ENCODE measurements at places on chromosomes 7 and 10.

- no peak for DNase-seq
Observed at GRCh38 chr7:159137906-159138305, 6.8 kb downstream of the VIPR2 start.

DNA sequence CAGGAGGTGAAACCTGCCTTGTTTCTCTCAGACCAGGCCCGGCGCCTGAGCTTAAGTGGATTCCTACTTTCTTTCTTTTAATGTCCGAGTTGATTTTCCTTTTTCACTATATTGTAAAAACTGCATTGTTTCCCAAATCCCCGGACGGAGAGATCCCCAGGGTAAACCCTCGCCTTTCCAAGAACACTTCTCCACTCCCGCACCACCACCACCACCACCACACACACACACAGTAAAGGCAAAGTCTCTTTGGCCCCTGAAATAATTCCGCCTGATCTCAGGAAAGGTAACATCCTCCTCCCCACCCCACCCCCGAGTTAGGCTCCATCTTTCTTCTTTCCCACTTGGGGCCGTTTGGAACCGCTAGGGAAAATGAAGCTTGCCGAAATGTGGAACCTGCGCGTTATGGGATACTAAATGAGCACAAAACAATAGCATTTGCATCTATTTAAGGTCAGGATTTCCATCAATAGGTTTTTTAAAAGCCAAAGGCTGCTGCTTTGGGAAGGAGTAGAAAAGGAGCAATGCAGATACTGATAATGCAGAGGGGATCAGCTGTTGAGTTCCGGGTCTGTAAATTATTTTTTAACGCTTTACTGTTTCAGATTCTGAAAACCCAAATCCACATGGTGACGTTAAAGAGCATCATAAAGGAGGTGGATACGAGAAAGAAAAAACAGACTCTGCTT lies 2.5 kb downstream of the HPSE2 start:
- DNase-seq = no peak

GRCh38 chr10:132610071-132610701 lies 72.6 kb downstream of the INPP5A start:
- no peak for DNase-seq

DNA sequence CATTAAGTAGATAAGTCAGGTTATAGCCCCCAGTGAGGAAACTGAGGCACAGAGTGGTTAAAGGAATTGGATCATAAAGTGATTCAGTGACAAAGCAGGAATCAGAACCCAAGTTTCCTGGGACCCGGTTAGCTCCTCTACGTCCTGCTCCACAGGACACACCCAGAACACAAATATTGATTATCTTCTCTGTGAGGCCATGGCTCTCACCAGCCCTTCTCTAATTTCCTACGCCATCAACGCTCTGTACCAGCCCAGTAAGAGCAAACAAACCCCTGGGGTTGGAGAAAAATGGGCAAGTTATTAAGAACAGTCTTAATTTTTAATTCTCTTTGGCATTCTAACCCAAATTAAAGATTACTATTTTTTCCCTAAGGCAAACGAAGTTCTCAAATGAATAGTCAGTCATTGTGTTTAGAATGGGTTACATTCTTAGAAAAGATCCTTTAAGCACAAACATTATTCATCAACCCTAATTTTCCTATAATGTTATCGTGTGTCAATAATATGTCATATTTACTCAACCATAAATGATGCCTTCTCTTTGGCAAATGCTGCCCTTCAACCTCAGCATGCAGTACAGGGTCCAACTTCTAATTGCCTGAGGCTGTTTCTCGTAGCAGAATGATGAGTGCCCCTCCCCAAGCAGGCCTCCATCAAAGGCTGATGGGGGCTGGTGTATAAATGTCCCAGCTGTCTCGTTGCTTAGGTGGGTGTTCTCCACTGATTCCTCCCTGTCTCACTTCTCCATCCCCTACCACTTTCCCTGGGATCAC lies 25.4 kb upstream of the TM9SF3 start:
- no peak for DNase-seq

- no peak for DNase-seq
Observed at GRCh38 chr7:146660839-146661238, 544.2 kb downstream of the CNTNAP2 start.

DNA sequence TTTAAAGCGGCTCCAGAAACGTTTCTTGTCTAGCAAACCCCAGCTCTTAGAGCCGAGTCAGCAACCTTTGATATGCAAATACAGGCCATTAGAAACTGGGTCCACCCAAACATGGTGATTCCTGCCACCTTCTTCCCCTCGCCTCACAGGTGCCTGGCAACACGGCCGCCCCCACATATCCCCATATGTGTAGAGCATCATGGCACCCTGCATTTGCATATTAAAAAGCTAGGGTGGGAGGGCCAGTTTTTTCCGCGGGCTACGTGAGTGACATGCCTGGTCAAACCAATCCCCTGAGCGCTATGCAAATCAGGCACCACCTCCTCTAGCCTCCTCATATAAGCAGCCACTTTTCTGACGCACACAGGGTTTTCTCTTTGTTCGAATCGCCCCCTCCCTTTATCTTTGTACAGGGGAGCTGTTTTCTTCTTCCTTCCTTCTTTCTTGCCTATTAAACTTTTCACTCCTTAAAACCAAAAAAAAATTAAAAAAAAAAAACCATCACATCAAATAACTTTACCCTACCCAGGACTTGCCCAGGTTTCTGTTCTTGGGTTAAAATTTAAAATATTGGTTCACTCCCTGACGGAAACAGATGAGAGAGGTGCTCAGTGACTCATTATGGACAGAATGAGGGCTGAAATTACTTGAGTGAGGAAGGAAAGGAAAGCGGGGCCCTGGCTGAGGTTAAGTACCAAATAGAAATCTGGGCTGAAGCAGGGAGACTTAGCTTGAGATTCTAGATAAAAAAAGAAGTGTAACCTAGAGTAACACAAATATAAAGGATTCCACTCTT lies 59.8 kb downstream of the COA1 start:
- no peak for DNase-seq

DNA sequence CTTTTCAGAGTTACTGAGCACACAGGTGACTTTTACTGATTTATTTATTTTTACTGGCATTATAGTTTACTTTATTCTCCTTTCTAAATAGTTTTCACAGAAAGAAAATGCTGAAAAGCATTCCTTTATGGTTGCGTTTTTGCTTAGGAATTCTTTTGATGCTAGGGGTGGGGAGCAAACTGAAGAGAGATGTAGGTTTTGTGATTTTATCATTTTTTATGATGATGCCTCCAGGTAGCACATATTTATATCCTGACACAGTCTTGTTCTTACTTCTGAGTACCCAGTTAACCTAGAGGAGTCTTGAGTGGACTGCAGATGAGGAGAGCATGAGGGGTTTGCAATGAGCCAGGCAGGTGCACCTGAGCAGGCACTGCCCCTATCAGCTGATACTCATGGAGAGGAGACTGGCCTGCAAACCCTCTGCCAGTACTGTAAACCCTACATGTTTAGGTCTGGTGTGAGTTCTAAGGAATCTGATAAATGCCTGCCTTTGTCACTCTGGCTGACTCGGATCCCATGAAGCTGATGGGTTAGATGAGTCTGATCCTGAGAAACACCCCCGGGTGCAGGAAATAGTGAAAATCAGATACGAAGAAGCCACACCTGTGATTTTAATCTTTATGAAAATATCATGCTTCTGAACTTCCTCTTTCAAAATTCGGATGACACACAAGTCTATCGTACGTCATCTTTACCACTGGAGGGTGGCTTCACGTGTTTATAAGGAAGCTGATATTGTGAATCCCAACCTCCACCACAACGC lies 302.9 kb downstream of the WDR37 start:
- DNase-seq = no peak

DNA sequence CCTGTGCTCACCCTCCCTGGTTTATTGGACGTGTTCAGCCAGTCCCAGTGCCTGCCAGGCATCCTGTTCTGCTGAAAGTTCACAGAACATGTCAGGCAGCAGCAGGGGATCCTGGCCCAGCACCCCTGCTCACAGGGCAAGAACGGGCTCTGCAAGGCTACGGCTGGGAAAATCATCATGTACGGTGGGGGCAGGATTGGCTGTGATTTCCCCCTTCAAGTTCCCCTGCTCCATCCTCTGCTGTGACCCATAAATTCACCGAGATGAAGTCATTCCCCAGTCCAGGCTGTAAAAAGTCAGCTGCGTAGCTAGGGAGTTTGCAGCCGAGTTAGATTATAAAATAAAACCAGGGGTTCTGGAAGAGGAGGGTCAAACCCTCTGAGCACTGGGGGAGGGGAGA lies 484.1 kb upstream of the ZMIZ1 start:
- no peak for DNase-seq

GRCh38 chr10:6046773-6047611 lies 15.2 kb downstream of the IL2RA start:
- no peak for DNase-seq

DNA sequence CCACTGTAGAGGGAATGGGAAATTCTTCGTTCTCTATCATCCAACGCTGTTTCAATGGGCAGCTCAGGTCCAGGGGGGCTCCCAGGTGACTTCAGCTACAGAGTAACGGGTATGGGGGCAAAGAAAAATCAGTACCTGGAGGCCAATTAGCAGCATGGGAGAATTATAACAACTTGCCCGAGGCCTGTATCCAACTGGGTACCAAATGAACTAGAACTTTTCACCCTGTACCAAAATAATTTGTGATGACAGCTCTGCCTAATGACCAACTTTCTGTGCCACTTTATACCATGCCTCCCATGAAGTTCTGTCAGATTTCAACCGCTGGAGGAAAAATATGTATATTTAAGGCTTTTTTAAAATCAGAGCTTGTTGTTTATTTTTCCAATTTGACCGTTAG lies 467.1 kb downstream of the PARD3 start:
- DNase-seq = no peak

- DNase-seq = no peak
Observed at GRCh38 chr7:94620703-94621118, 35.2 kb downstream of the SGCE start.

DNA sequence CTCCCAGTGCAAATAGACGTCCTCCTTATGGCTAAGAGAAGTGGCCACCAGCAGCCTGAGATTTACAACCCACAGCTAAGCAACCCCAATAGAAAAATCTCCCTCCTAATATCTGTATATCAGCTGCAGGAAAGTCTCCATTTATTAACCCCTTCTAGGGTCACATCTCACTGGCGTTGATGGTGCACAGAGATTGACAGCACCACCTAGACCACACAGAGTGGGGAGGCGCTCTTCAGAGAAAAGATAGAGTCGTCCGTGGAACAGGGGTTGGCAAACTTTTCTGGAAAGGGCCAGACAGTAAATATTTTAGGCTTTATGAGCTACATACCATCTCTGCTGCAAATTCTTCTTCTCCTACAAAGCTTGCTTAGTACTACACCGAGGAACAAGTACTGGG lies 60.0 kb downstream of the NAMPT start:
- DNase-seq = no peak

DNA sequence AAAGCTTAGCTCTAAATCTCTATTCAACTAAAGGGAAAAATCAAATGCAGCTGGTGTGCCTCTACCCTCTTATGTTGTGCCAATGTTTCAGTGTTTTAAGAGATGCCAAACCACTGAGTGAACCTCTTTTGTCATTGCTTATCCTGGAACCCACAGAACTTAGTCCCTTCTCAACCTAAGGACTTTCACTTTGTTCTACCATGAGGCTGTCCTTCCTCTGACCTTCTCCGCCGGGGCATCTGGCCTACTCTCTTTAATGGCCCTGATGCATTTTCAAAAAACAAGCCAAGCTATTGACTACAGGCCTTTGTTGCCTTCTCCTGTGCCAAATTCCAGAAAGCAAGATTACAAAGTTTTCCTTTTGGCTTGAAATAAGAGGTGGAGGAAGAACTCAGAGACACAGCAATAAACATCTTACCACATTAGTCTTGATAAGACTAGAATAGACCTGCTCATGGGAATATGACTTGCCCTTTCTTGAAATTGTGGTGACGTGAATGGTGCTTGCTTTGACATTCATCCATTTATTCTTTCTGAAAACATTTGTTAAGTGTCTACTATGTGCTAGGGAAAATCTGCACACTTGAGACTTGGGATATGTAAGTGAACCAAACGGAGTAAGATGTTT lies 253.2 kb upstream of the SMIM30 start:
- DNase-seq = no peak
